Aorta (tissue), 5 donors: ENCODE measurements at places on chromosomes 2 and 18. TPM values are rescaled to one million over a fixed set of nuclear protein-coding genes. Genes with fewer than 3 reads are reported as not detected.

Gene GRHL1
- 2.5 TPM for total RNA-seq

Gene ZNF516
- total RNA-seq: 55.6 TPM

Gene SRD5A2
- total RNA-seq: not detected

Gene MXD1
- 21.1 TPM for total RNA-seq

Gene CFC1
- not detected for total RNA-seq

Gene LAMA3
- total RNA-seq: 29.0 TPM

Gene BOLL
- total RNA-seq: not detected

DNA sequence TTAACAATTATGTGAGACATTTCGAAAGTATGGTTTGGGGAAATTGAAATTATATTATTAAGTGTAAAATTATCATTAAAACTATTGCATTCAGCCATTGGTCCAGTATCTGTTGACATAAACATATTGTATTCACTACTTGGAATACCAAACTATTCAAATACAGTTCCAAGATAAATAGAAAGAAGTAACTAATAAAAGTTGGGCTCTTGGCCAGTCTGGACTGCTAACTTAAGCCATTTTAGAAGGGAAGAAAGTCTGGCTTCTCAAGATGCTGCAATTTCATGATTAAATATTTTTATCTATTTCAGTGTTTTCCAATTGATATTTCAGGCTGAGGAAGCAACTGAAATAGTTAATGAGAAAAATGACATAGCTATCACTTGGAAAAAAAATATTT, 109.8 kb upstream of the CHRNA1 start:
- no peaks in the 10 kb centered on the region for H3K27me3 ChIP-seq
- H3K36me3 ChIP-seq: no peaks in the 10 kb centered on the region
- no peak overlapping the region for H3K4me3 ChIP-seq
- H3K27ac ChIP-seq: no peak overlapping the region
- DNase-seq: no peak
- H3K4me1 ChIP-seq: peaks cover 2% of the 10 kb centered on the region

DNA sequence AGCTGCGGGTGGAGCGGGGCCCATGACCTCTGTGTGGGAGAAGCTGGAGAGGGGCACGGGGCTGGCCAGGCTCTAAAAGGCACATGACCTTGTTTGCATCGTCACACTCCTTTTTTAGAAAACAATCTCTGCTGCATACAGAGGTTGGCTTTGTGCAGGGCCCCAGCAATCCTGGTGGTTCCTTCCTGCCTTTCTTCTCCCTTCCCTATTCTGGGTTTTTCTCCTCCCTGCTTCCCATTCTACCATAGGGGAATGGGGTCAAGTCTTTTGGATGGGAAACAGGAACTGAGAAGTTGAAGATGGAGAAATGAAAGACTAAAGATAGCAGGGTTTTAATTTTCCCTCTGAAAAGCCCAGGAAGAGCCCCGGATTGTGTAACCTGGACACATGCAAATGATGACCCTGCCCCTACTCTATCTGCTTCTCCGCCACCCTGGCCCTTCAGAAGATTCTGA, 53.9 kb downstream of the ASAP2 start:
- no peaks in the 10 kb centered on the region for H3K4me1 ChIP-seq
- H3K36me3 ChIP-seq: no peaks in the 10 kb centered on the region
- no peak overlapping the region for H3K4me3 ChIP-seq
- no peak for DNase-seq
- peak overlapping the region; percentile 95 for H3K27ac ChIP-seq
- H3K27me3 ChIP-seq: no peaks in the 10 kb centered on the region

- no peaks in the 10 kb centered on the region for H3K27me3 ChIP-seq
- no peaks in the 10 kb centered on the region for H3K4me1 ChIP-seq
- no peak for DNase-seq
- H3K36me3 ChIP-seq: no peaks in the 10 kb centered on the region
- H3K27ac ChIP-seq: no peak overlapping the region
Observed at GRCh38 chr2:4214444-4215205, 511.2 kb downstream of the DCDC2C start.

DNA sequence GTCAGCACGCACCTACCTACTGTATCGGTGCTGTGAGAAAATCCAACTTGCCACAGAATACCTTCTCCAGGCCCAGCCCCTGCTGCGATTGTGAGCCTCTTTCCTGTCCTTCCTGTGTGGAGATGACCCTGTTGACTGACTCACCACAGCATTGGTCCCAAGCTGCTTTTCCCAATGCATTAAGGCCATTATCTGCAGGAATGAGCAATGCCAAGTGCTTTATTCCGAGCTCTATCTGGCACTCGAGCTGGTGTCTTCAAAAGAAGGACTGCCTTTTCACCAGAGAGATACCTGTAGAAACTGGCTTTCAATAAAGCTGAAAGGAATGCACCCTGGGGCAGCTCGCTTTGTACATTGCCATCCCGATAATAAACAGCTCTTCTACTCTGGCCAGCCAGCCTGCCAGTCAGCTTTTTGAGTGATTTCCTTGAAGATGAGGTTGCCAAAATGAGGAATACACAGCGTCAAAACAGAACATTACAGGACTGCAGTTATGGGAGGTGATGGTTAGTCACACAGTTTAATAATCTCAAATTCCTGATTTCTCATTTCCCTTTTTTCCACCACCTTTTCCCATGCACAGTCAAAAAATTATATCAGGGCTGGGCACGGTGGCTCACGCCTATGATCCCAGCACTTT, 8.3 kb upstream of the RNF103 start:
- H3K4me1 ChIP-seq: no peaks in the 10 kb centered on the region
- no peak for DNase-seq
- no peaks in the 10 kb centered on the region for H3K36me3 ChIP-seq
- H3K4me3 ChIP-seq: no peak overlapping the region
- no peaks in the 10 kb centered on the region for H3K27me3 ChIP-seq
- no peak overlapping the region for H3K27ac ChIP-seq

GRCh38 chr2:2410987-2411386, 79.9 kb upstream of the MYT1L start:
- H3K27me3 ChIP-seq: no peaks in the 10 kb centered on the region
- H3K4me3 ChIP-seq: no peak overlapping the region
- no peaks in the 10 kb centered on the region for H3K36me3 ChIP-seq
- no peak overlapping the region for H3K27ac ChIP-seq

- no peaks in the 10 kb centered on the region for H3K27me3 ChIP-seq
- no peaks in the 10 kb centered on the region for H3K36me3 ChIP-seq
- no peak overlapping the region for H3K27ac ChIP-seq
- H3K4me3 ChIP-seq: no peak overlapping the region
Observed at GRCh38 chr2:212722046-212722445, 183.4 kb upstream of the ERBB4 start.

DNA sequence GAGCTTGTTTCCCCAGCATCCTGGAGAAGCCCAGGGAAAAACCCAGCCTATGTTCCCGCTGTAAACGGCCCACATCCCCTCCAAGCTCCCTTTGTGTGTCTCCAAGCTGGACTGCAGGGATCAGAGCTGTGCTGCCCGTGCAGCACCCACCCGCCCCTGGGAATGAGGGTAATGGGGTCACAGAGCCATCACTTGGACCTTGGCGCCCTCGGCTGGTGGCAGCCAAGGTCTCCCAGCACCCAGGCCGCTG, 670 bp upstream of the INPP5D start:
- H3K27me3 ChIP-seq: no peaks in the 10 kb centered on the region
- no peak overlapping the region for H3K4me3 ChIP-seq
- no peak for DNase-seq
- H3K36me3 ChIP-seq: no peaks in the 10 kb centered on the region
- no peaks in the 10 kb centered on the region for H3K4me1 ChIP-seq

DNA sequence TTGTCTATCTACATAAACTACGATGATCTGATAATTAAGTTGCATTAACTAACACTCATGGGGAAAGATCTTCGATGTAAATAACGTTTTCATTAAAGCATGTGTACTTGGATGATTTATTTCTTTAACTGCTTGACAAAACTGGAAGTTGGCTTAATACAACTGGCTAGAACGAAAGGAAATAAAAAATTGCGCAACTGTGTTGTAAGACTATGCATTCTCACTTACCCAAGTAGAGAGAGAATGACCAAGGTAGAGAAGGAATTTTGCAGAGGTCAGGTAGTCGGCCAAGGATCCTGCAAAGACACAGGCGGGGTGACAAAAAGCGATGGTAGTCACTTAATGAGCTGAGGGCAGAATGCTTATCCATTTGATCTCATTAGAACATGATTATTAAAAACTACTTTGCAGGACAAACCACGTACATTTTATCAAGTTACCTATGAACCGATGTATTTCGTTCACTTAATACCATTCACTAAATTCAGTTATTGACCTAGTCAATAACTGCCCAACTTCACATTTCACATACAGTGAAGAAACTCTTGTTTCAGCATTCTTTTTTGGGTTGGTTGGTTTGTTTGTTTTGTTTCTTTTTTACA, 900 bp downstream of the SLC40A1 start:
- no peaks in the 10 kb centered on the region for H3K36me3 ChIP-seq
- H3K4me1 ChIP-seq: peaks cover 9% of the 10 kb centered on the region
- peak overlapping the region; percentile 97 for H3K4me3 ChIP-seq
- DNase-seq: no peak
- no peaks in the 10 kb centered on the region for H3K27me3 ChIP-seq
- peak overlapping the region; percentile 92 for H3K27ac ChIP-seq

DNA sequence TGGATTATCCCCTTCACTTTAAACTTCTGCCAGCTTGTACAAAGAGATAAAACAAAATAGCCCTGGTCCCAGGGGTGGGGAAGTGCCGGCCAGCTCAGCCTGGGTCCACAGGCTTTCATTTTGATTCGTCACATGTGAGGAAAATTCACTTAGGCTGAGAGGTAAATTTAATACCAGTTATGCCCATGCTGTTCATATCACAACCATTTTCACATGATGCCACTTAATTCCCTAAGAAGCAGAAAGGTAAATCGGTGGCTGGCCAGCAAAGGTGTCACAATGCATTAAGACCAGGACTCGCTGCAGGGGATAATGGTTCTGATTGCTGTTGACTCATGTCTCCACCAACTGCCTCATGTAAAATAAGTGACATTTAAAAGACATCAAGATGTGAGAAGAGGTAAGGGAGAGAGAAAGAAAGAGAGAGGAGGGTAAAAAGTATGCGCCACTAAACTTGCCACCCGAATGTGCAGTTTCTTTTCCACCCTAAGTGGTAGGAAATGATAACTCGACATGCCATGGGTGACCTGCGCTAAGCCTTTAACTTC, 261.0 kb upstream of the SIX3 start:
- H3K4me1 ChIP-seq: no peaks in the 10 kb centered on the region
- H3K4me3 ChIP-seq: no peak overlapping the region
- no peaks in the 10 kb centered on the region for H3K36me3 ChIP-seq
- no peak overlapping the region for H3K27ac ChIP-seq
- H3K27me3 ChIP-seq: no peaks in the 10 kb centered on the region

GRCh38 chr2:23330214-23330613, 54.8 kb upstream of the KLHL29 start:
- no peaks in the 10 kb centered on the region for H3K36me3 ChIP-seq
- no peaks in the 10 kb centered on the region for H3K4me1 ChIP-seq
- no peak overlapping the region for H3K27ac ChIP-seq

GRCh38 chr2:219401606-219402005, 13.9 kb upstream of the DNPEP start:
- H3K4me1 ChIP-seq: no peaks in the 10 kb centered on the region
- no peaks in the 10 kb centered on the region for H3K27me3 ChIP-seq
- H3K36me3 ChIP-seq: no peaks in the 10 kb centered on the region
- peak; percentile 49 for DNase-seq
- no peak overlapping the region for H3K4me3 ChIP-seq

DNA sequence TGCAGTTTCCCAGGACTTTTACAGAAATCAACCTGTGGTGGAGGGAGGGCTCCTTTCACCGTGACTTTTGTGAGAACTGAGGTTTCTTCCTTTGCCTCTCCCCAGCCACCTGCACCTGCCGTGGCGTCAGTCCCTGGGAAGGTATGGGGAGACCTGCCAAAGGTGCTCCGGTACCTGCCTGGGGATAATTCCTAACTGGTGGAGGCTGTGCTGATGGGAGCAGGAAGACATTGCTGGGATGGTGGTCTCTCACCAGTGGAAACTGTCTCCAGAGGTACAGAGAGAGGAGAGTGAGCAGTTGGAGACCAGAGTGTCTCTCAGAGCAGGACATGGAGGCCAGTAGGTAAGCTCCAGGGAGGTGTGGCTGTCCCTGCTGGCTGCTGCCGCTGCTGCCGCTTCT, 52.6 kb downstream of the CIB4 start:
- H3K36me3 ChIP-seq: no peaks in the 10 kb centered on the region
- no peak overlapping the region for H3K4me3 ChIP-seq
- H3K27ac ChIP-seq: no peak overlapping the region
